ENCODE measurements at places on chromosomes 16 and 17.

DNA sequence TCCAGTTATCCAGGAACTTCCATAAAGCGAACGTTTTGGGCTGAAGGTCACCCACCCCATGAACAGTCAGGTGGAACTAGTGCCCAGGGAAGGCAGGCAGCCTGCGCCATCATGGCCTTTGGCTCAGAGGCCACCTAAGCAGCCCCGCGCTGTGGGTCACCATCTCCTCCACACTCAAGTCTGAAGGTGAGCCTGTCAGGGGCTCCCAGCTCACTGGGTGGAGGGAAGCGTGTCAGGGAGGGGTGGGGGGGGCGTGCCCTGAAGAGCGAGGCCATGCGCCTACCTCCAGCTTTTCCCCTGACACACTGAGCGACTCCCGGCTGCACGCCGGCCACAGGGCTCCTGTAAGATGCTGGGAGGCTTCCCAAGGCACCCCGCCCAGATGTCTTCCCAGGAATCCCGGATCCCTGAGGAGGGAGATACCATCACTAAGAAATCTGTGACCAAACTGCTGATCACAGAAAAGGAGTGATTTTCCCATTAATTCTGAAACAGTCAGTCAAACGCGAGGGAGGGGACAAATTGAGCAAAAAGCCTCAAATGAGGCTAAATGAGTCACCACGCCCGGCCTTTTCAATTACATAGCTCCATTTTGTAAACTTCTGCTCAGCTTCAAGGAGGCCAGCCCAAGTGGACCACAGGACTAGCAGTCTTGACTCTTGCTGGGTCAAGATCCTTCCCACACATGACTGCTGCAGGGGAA is 26.5 kb upstream of the SLC25A19 start:
- no peak for DNase-seq

DNA sequence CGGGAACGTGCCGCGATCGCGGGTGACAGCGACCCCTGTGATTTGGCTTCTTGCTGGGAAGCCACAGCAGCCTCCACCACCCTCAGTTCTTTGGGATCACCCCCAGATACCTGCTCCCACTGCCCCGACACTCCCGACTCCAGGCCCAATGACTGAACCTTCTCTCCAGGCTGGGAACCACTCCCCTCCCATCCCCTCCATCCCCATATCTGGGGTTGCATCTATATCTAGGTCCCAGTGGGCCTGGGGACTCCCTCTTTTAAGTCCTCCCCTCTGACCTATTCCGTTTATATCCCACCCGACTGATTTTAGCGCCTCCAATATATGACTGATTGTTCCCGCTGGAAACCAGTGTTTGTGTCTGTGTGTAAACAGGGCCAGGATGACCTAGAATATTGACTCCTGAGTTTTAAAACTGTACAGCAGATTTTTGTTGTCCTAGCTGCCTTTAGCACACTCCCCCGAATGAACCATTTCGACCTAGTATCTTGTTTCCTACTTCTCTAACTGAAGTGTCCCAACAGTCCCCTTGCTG is 667 bp downstream of the PSMD3 start:
- no peak for DNase-seq

- DNase-seq = no peak
Measured at GRCh38 chr16:66539623-66540469, 10.1 kb downstream of the TK2 start.

DNA sequence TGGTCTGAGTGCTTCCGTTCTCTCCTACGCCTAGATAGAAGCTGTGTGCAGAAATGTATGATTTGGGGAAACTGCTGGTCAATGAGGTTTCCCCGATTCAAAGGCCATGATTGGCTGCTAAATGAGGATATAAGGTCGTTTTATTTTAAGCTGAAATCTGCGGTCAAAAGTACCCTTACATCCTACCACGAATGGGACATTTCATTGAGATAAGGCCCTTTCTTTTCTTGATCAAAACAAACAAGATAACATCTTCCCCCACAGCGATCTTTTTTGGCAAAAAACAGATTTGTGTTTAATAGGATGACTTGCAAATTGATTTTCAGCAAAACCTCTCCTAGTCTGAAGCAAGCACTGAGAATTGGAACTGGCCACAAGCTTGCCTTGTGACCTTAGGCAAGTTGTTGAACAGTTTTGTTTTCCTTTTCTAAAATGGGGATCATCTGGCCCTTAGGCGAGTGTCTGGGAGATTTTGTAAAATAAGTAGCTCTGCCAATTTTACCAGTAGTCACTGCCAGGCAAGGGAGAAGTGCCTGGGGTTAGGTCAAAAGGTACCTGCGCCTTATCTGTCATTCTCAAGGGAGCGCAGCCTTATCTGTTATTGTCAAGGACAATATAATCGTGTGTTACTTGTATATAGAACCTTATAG is 635 bp downstream of the SCPEP1 start:
- no peak for DNase-seq

DNA sequence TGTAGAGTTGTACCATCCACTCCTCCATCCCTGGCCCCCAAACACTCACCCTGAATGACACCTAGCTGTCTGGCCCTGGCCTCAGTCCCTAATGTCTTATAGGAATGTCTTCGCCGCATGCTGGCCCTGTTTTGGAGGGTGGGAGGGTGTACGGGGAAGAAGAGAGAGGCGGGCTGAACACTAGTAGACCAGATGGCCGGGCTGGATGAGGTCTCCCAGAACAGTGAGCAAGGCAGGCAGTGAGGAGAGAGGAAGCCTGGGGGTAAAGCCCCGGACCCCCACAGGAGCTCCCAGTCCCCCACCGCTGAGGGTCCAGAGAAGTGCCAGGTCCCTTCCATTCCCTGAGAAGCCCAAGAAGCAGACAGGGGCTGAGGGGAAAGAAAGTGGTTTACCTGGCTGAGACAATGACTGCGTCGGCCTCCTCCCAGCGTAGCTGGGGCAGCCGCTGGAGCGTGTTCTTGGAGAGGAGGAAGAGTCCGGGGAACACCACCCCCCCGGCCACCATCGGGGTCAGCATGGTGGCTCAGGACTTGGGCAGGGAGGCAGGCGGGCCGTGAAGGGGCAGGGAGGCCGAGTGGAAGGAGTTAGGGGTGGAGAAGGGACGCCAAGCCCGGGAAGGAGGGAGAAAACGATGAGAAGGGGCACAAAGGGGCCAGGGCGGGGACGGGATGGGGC is 923 bp downstream of the TLCD3B start:
- no peak for DNase-seq

- DNase-seq = no peak
Measured at GRCh38 chr17:81272616-81273015, 22.5 kb downstream of the SLC38A10 start.

- no peak for DNase-seq
Measured at GRCh38 chr16:82755570-82756282, 129.0 kb downstream of the CDH13 start.

DNA sequence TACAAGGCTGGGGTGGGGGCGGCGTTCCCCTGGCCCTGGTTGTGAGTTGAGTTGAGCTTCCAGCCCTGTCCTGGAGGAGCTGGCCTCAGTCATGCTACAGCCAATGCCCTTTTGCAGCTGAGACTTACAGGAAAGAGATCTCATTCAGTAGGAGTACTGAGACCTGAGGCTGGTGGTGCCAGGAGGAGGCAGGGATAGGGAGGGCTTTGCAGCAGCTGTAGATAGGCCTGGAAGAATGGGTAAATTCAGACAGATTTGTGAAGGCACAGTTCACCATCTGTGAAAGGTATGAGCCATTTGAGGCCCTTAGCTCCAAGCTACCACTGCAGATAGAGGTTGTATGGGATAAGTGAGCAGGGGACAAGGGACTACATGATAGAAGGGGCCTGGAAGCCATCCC is 5.6 kb downstream of the STX4 start:
- DNase-seq = no peak

DNA sequence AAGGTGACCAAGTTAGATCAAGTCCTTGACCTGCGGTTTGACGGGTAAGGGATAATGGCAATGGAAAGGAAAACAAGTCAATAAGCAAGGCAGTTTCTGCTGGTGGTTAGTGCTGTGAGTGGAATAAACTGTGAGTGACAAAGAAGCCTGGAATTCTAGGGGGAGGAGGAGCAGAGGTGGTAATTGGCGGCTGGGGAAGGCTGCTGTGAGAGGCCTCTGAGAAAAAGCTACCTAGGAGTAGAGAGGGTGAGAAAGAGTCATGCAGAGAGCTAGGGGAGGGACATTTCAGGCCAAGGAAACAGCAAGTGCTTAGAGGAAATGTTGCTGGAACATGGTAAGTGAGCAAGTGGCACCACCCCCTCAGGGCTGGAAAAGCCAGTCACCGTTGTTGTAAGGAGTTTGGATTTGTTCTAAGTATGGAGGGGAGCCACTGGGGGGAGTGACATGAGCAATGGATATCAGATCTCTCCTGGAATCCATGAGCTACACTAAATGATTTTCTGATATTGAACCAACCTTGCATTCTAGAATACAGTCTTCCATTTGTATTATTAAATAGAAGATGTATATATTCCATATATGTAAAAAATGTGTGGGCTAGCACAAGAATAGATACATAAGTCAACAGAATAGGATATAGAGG is 6.7 kb downstream of the NLRC3 start:
- no peak for DNase-seq

DNA sequence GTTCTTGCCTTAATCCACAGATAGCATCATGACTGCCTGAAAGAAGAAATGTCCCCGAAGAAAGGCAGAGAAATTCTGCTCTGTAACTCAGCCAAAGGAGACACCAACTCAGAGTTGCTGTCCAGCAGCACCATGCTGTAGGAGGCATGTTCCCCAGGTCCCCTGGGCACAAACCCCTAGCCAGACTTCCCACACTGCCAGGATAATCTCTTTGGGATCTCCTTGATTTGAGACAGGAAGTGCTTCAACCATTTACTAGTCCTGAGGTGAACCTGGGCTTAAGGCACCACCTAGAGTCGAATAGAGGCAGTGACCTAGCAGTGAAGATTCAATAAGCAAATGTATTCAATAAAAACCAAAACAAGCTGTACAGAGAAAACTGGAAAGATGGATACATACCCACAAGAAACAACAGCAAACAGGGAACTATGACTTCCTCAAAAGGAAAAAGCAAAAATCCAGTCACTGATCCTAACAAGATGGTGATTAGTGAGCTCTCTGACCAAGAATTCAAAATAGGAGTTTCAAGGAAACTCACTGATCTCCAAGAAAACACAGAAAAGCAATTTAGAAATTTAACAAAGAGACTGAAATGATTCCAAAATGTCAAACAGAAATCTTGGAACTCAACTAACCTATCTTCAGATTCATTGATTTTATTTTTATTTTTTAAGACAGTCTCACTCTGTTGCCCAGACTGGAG is 5.7 kb downstream of the OR4D2 start:
- DNase-seq = no peak

DNA sequence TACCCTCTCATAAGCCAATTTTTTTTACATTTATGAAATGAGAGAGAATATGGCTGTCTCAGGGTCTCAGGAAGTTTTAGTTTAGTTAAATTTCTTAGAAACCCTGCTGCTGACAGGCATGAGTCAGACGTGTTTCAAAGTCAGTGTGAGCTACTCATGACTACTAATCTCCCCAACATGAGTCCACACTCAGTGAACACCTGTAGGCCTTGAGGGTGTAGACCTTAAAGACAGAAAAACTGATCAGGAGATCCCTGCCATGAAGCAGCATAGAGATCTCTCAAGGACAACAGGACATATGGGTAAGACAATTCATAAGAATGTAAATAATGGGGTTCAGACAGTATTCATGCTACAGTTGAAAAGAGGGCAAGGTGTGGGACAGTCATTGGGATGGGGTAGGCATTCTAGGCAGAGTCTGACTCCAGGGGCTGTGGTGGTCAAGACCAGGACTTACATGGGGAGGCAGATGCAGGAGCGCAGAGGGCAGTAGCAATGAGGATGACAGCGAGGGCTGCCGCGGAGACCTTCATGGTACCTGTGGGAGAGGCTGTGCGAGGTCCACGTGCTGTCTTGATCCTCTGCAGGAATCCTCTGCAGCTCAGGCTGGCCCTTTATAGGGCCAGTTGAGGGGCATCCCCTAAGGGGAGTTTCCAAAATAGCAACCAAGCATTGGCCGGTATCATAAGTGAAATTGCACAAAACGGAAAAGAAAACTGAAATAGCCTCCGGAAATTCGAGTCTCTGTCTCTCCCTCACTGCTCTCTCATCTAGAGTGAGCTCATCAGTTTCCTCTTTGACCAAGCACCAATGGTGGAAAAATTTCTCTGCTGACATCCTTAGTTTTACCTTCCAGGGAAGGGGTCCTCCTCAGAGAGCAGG is at the start of gene CCL5:
Gene CCL5 (minus strand): TSS at position 588 of the 882 bp plus-strand sequence.
- peak; percentile 41 for DNase-seq

DNA sequence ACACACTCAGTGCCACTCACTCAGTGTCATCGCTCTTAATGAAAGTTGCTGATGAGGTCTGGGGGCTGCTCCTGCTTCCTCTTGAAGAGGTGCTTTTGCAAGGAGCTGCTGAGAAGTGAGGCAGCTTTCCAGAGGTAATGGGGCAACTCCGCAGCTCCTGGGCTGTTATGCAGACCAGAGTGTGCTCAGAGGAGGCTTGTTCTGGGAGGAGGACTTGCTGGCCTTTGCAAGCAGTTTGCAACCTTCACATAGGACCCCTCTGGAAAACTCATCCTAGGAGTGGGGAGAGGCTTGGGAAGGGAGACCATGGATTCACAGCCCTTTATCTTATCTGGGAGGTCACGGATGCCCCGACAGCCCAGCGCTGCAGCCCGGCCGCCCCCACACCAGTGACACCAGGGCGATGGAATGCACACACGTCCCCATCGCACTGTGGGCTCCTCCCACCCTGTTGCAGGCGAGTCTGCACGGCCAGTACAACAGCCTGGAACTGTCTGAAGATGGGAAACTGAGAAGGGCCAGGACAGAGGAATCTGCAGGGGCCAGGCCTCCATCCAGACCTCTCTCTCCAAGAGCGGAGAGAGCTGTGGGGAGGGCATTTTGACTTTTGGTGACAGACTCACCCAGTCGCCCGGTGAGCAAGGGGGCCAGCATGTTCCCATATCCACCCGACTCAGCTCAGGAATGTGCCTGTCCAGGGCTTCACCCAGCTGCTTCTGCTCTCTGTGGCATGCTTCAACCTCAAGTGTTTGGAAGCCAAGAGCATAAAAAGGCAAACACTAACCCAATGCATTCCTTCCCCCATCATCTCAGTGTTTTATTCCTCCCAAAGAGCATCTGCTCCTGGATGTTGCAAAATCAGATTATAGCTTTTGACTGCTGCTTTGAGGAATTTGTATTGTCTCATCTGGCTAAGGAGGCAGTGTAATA is 78.6 kb upstream of the ZNF469 start:
- DNase-seq = no peak

GRCh38 chr16:81679721-81680430 is 99.2 kb upstream of the PLCG2 start:
- DNase-seq = no peak

GRCh38 chr17:63774969-63775265 is 947 bp downstream of the DDX42 start:
- no peak for DNase-seq

GRCh38 chr17:30378241-30378824 is 394 bp upstream of the CPD start:
- peak; percentile 35 for DNase-seq
